ENCODE measurements at places on chromosomes 12 and 14.

DNA sequence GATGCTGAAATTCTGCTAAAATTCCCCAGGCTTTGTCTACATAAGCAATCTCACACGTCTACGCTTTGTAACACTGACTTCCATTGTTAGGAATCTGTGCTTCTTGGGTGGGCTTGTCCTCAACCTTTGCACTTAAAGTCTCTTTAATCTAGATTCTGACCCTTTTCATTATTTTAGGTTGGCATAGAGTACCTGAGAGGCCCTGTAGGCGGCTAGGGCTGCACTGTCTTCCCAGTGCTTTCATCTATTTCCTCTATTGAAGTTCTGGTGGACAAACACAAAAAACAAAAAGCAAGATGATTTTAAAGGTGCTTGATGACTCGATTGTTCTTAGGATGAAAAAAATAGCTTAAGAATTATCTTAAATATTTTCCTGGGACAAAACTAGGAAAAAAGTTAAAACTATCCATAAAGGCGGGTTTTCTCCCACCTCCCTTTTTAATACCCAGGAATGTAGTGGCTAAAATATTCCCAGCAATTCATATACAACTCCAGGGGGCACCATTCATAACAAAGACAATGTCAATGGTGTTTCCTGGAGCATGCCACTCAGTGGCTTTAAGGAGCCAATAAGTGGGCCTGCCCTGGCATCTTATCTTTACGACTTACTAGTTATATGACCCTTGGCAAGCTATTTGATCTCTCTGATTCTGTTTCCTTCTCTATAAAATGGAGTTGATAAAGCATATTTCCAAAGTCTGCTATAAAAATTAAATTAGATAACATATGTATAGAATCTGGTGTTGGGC lies 197.5 kb downstream of the STXBP6 start:
- ATAC-seq = no peak

DNA sequence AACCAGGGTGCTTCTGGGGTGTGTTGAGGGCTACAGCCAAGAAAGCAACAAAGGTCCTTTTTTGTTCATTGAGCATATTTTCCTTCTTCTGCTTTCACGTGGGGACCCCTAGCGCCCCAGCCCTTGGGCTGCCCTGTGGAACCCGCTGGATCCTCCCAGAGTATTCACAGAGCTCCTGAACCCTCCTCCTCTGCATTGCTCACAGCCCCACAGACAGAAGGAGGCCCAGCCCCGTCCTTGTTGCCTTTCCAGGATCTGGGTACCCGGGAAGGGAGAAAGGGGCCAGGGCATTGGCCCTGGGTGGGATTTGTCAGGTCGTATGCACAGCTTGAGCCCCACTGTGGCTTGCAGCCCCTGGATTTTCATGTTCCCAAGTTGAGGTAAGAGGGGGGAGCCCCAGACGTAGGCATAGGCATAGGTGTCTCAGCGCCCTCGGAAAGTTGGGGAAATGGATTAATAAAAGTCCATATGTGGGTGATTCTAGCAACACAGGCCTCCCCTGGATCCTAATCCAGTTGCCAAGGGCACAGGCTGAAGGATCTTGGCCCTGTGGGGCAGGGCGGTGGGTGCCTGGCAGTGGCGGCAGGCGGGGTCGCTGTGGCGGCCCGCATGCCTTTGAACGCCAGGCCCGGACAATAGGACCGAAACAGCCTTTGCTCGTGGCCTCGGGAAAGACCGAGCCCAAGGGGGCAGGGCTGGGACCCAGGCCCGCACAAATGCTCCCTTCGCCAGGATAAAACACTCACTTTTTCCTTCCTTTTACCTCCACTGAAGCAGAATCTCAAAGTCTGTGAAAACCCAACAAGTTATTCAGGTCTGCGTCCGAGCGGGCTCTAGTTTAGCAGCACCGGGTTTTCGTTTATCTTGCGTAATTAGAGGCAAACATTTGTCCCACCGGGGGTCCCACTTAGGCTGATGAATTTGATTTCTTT lies 3.0 kb upstream of the HOXC10 start:
- ATAC-seq = no peak

DNA sequence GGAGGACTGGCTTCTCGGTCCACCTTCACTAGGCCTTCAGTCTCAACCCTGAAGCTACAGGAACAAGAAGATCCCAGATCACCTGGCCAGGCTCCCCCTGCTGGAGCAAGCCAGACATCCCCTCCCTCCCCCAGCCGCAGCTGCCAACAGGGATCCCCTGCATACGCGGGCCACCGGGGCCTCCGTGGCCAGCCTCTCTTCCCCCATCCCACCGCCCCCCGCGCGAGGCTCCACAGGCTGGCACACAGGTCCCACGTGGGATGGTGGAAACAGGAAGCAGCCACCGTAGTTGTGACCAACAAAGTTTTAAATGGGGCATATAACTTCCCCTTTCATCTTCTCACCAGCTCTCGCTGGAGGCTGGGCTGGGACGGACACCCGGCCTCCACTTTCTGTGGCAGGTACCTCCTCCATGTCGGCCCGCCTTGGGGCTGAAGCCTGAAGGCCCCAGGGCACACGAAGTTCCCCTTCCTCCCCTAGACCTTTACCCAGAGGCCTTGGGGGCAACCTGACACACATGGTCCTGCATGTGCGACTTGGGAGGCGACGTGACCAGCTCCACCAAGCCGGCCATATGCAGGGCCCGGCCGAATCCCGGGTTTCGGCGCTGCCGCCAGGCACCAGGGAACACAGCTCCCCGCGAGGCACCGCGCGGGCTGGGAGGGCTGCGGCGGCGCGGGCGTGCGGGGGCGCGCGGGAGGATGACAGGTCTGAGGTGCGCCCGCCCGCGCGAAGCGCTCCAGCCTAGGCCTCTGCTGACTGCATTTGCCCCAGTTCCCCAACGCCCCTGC lies 44.4 kb upstream of the PNMA1 start:
- no peak for ATAC-seq

DNA sequence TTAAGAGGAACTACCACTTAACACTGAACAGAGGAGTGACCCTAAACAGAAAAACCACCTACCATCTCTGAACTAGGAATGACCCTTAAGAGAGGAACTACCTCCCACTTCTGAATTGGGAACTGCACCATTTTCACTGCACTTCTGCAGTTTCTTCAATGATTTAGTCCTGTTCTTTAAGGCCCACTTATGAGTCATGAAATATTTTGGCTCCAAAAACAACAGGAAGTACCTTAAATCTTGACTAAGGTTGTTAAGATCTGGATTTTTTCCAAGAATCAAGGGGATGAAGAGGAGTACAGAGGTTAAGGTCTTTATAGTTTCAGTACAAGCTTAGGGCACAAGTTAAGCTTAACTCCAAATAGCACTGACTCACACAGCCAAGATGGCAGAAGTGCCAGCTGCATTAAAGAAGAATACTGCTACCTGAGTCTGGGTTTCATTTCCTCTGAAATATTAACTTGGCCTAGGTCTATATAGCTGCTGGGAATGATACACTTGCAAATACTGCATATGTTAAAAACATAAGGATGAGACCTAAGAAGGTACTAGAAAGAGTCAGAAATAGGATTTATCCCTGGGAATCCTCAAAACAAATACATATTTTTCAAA lies 4.2 kb downstream of the NPC2 start:
- no peak for ATAC-seq

DNA sequence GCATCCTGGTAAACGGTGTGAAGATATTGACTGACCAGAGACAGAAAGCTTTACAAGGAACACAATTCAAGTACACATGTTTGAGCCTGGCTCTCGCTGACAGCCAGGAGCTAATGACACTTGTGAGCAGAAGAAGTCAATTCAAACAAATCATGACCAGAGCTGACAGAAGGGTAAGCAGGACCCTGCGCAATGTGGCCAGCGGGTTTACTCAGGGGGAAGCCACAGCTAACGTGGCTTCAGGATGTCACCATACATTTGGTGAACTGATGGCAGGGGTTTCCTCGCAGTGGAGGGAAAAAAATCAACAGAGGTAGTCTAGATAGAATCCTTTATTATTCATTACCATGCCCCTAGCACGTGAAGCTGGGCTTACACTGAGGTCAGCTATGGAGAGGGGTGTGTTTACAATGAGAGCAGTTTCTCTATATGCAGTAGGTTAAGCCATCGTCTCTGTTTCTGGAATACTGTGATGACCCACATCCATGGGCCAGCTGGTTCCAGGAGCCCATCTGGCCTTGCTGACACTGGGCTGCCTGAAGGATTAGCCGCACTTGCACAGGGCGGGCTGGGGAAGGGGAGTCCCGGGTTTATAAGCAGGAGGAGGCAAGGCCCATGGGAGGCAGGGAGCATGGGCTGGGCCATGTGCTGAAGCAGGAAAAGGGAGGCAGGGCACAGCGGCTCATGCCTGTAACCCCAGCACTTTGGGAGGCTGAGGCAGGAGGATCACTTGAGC lies 198.2 kb upstream of the PRMT8 start:
- no peak for ATAC-seq

DNA sequence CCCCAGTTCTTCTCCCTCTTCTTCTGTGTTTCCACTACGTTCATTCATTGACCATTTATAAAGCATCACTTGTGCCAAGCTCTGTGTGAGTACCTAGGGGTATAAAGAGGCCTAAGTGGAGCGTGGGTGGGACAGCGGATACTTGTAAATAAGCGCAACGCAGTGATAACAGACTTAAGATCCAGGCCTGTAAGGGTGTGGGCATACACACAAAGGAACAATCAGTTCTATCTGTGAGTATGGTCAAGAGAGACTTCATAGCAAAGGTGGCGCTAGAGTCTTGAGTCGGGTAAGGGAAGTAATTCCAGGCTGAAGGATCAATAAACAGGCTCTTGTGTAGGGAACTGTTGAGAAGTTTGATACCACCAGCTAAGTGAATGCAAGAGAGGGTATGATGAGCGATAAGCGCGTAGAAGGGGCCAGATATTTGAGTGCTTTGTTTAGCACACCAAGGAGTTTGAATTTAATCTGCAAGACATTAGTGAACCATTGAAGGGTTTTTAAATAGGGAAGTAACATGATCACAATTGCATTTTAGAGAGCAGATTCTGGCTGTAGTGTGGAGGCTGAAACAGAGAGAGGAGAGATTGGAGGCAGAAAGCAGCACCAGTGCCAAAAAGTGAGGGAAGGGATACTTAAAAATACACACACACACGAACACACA lies 1.0 kb upstream of the GXYLT1 start:
- no peak for ATAC-seq

DNA sequence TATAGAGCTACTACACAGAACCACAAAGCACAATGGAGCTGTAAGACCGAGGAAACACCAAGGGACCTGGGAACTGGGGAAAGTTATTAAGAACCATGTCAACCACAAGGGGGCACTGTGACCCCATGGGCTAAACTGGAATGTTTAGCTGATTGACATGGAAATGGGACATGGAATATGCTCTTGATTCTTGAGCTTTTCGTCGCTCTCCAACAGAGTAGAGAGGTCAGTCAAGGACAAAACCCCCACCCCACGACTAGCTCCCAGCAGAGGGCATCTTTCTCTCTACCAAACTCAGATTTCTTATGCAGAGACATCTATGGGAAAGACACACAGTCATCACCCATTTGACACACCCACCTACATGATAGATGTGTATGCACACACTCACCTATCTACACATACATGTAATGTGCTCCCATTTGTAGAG lies 10.1 kb downstream of the NDRG2 start:
- ATAC-seq = peak; percentile 83

DNA sequence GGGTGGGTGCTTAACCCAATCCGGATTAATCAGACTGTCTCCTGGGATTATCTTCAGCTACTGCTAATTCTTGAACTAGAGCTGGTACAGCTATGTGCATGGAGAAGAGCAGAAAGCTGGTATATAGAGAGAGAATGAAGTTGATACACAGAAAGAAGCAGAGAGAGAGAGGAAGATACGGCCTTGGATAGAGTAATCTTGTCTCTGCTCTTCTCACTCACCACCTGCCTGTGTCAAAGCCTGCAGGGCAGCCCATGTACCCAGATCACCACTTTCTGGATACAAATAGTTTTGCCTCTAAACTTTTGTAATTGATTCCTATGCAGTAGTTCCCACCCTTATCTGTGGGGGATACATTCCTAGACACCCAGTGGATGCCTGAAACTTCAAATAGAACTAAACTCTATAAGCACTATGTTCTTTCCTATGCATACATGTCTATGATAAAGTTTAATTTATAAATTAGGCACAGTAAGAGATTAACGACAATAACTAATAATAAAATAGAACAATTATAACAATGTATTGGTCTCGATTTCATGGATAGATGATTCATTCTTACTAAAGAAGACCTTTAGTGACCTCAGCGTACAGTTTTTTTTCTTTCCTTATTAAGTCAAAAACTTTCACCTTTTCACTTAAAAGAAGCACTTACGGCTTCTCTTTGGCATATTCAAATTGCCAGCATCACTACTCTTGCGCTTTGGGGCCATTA lies 45.5 kb downstream of the YEATS4 start:
- no peak for ATAC-seq

GRCh38 chr12:46701356-46701755 lies 124.4 kb downstream of the SLC38A4 start:
- ATAC-seq = no peak

GRCh38 chr12:68240079-68240478 lies 13.3 kb downstream of the IL22 start:
- ATAC-seq = peak; percentile 45

- ATAC-seq = peak; percentile 27
Observed at GRCh38 chr14:75334549-75335051, 56.0 kb downstream of the FOS start.

GRCh38 chr12:4001031-4001430 lies 127.8 kb upstream of the PARP11 start:
- no peak for ATAC-seq

- no peak for ATAC-seq
Observed at GRCh38 chr12:106343214-106343528, 14.4 kb upstream of the POLR3B start.

- no peak for ATAC-seq
Observed at GRCh38 chr12:122159882-122160281, 14.1 kb downstream of the IL31 start.

DNA sequence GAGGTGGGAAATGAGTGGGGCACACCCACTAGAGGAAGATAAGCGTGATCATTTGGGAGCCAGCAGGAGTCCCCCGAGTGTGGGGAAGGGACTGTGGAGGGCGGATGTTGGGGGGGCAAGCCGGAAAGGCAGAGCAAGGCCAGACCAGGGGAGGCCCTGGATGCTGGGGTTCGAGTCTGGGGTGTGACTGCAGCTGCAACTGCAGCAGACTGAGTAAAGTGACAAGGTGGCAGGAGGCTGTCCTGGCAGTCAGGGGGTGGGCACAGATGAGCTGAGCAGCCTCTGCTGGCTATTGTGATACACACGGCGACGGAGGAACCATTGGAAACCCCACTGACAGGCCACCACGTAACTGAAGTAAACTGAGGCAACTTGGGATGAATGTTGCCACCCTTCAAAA lies 110.2 kb downstream of the LGMN start:
- no peak for ATAC-seq

DNA sequence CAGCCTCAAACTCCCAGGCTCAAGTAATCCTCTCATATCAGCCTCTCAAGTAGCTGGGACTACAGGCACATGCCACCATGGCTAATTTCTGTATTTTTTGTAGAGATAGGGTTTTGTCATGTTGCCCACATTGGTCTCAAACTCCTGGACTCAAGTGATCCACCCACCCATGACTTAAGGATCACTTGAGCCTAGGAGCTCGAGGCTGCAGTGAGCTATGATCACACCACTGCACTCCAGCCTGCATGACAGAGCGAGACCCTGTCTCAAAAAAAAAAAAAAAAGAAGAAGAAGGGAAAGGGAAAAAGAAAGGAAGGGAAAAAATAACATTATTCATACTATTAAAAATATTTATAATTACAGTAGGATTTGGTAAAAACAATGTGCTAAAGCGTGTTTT lies 19.2 kb downstream of the EPS8 start:
- no peak for ATAC-seq

- ATAC-seq = no peak
Observed at GRCh38 chr12:63766498-63766897, 13.2 kb upstream of the RXYLT1 start.

- no peak for ATAC-seq
Observed at GRCh38 chr12:50212071-50212467, 44.9 kb upstream of the CERS5 start.

- no peak for ATAC-seq
Observed at GRCh38 chr14:101862177-101862576, 100.7 kb downstream of the PPP2R5C start.
